ENCODE measurements at places on chromosomes 5 and 9. TPM values are rescaled to one million over a fixed set of nuclear protein-coding genes. Genes with fewer than 3 reads are reported as not detected.

Gene TXN
- total RNA-seq, result 378 TPM

Gene BTNL8
- not detected for total RNA-seq

Gene RORB
- total RNA-seq, result under 0.01 TPM

Gene LHX2
- total RNA-seq, result not detected

Gene OCLN
- 109 TPM for total RNA-seq

Gene ASTN2
- total RNA-seq, result 0.53 TPM

Gene IRX1
- total RNA-seq, result 5.2 TPM

Gene TNC
- 204 TPM for total RNA-seq

Gene OTP
- not detected for total RNA-seq

DNA sequence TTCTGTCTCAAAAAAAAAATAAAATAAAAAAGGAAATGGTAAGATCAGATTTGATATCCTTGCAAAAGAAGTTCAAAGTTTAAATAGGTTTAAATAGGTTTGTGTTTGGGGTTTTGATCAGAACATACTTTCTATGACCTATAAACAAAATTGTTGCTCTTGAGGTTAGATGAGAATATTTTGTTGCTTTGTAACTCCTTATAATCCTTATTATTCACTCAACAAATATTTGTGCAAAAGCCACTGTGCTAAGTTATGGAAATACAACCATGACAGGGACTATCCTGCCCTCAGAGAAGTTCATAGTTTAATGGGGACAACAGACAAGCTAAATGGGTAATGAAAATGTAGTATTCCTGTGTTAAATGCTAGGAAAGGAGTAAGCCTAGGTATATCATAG is 71.5 kb downstream of the INVS start:
- DNase-seq, result no peak

- DNase-seq, result no peak
Measured at GRCh38 chr5:68443091-68443490, 227.5 kb downstream of the PIK3R1 start.

DNA sequence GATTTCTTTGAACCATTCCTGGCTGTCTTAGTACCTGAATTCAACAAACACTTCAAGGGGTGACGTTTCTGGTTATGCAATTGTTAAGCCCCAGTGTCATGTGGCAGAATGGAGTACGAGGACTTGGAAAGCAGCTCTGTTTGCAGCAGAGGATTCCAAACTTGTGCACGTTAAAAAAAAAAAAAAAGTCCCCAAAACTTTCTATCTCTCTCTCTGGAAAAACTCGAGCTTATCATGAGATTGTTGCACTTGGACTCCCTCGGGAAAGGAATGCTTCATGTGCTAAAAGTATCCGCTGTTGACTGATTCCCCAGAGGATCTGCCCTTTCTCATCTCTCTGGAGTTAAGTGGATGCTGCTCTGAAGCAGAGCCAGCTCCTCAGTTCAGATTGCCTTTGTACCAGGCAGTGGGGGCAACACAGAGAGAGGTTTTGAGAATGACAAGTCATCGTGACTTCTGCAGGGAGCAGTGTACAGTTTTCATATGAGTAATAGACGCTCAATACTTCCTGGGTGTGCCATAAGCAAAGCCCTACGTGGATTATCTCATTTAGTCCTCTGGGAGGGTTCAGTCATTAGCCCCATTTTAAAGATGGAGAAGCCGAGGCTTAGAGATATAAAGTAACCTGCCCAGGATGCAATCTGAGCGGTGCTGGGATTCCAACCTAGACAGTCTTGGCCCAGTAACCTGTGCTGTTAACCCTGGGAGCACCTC is 28.1 kb downstream of the TMOD1 start:
- DNase-seq, result peak; percentile 78

DNA sequence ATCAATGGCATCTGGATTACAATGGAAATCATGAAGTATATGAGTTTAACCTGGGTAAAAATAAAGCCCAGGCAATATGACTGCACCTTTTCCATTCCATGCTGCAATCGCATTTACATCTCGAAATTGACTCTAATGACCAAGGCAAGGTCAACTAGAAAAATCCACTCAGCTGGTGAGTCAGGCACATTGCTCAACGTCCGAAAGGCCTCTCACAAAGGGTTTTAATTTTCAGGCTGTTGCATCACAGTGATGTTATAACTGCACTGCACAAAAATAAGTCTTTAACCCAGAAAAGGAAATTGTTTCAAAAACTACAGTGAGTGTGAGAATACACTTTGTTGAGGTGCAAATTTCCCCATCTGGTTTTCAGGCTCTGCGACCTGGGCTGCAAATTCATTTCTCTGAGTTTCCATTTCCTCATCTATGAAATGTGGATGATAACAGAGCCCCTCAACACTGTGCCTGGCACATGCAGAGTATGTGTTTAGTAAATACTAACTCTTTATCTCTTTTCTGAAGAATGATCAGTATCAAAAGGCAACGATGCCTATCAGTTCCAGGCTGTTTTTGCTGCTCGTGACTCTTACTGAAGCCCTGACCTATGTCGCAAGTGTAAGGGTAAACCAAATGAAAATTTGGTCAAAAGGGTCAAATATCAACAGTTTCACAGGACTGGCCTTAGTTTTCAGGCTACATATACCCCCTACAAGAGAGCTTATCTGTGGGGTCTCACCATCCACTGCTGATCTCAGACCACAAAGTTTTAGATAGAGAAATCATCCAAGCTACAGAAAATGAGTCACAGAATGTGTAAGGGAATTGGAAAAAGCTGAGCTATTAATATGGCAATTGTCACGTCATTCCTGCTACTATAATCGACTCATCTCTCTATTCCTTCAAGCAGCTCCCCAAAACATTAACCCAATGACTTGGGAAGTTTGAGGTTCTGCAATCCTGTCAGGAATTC is 4.1 kb downstream of the NFIL3 start:
- peak; percentile 95 for DNase-seq

DNA sequence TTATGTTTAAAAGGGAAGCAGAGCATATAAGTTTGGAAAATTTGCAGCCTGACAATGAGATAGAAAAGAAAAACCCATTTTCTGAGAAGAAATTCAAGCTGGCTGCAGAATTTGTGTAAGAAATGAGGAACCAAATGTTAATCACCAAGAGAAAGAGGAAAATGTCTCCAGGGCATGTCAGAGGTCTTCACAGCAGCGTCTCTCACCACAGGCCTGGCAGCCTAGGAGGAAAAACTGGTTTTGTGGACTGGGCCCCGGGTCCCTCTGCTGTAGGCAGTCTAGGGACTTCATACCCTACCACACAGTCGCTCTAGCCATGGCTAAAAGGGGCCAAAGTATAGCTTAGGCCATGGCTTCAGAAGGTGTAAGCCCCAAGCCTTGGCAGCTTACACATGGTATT is 32.1 kb upstream of the HSD17B4 start:
- DNase-seq, result peak; percentile 54

DNA sequence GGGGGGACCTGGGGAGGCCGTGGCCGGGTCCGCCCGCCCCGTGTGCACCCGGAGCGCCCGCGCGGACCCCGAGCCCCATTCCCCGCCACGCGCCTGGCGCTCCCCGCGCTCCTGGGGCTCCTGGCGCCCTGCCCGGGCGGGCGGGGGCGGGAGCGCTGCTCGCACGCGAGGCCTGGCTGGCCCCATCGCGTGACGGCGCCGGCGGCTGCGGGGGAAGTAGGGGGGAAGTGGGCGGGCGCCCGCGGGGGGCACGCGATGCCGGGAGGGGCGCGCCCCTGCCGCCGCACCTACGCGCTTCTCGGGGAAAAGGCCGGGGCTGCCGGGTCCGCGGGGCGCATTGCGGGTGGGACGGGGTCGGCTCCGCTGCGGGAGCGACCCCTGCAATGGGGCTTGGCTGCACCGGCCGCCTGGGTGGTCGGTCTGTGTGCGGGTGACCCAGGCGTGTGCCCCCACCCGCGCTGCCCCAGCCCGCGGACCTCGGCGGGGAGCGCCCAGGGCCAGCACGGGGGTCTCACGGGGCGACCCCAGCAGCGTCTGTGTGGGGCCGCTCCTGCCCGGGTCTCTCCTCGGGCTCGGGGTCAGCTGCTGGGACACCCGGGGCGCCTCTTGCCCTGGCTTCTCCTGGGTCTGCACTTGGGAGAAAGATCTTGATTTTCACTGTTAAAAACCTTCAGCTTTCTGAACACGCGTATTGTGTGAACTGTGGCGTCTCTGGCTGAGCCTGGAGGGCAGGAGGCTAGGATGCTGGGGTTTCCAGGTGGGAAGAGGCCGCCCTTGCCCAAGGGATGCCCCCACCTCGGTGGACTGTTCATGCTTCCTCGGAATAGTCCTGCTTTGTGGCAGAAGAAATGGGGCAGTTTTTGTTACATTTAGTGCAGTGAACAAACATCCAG is 52.4 kb downstream of the AHRR start:
- DNase-seq, result peak; percentile 7

- DNase-seq, result peak; percentile 41
Measured at GRCh38 chr9:12739014-12739652, 35.7 kb upstream of the LURAP1L start.

DNA sequence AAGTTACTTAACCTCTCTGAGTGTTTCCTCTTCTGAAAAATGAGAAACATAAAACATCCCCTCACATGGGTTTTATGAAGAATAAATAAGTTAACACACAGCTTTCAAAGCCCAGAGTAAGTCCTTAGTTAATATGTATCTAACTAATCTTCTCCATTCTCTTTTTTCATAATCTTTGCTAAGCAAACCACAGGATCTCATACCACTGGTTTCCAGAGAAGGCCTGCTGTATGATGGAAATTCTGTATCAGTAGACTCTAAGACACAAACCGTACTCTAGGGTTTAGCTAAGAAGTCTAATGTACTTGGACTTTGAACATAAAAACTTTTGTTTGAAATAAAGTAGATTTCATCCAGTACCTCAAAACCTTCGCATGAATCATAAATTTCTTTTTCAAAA is 307.9 kb downstream of the SPOCK1 start:
- DNase-seq, result no peak

- DNase-seq, result no peak
Measured at GRCh38 chr9:136530461-136531089, 15.3 kb downstream of the NOTCH1 start.

DNA sequence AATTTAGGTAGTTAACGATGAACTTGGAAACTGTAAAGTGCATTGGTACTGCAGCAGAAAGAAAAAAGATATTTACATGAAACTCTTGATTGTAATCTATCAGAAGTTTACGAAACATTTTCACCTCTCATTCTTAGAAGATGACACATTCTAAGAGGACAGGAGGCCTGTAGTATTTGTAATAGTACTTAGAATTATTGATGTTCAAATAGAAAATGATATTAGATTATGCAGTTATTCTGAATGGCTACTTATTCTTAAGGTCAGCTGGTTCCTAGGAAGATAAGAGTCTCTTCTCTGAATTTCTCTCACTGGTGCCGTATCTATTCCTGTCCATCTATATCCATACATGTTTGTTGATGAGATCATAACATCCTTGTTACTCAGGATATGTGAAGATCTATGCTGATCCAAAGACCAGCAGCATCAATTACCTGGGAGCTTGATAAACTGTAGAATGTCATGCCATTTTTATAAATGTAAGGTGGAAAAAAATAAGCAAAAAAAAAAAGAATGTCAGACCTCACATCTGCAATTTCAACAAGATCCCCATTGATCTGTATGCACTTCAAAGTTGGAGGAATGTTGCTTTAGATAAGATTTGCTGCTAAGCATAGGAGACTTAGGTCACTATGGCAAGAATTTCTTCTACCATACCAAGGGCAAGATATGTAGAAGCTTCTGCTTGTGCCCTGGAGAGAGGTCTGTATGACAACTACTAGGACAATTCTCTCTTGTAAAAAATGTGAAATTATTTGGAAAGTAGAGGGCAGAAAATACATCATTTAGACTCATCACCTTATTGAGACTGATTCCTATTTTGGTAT is 42.4 kb upstream of the RICTOR start:
- peak; percentile 23 for DNase-seq

DNA sequence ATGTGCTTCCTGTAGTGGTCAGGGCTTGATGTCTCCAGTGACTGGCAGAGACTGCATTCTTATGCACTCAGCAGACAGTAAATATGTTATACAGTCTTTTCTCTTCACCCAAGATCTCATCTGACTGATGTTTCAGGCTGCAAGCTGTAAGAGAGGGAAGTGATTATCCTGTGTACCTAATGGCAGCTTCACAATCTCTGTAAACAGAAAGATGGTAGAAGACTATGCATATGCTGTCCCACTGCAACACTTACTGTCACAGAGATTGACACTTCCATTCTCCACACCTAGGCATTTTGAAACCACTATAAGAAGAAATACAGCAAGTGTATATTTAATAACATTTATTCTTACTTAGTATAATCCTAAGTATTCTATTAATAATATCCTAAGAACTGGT is 97.6 kb upstream of the ANXA1 start:
- DNase-seq, result no peak

DNA sequence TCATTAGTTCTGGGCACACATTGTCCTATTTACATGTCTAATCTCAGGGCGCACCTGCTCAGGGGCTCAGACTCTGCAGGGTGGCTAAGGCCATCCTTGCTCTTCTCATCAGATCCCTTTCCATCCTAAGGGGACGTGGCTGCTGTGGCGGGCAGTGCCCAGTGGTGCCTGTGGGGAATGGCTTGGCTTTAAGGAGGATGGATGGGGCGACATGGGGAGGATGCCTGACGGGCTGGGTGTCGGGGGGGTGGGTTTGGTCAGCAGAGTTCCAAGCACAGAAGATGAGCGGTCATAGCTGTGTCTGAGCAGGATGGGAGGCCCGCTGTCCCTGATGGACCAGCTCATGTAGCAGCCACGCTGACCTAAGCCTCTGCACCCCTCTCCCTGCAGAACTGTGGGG is 40.9 kb upstream of the SUSD3 start:
- no peak for DNase-seq

GRCh38 chr5:142740474-142741242 is 29.5 kb upstream of the ARHGAP26 start:
- peak; percentile 84 for DNase-seq

DNA sequence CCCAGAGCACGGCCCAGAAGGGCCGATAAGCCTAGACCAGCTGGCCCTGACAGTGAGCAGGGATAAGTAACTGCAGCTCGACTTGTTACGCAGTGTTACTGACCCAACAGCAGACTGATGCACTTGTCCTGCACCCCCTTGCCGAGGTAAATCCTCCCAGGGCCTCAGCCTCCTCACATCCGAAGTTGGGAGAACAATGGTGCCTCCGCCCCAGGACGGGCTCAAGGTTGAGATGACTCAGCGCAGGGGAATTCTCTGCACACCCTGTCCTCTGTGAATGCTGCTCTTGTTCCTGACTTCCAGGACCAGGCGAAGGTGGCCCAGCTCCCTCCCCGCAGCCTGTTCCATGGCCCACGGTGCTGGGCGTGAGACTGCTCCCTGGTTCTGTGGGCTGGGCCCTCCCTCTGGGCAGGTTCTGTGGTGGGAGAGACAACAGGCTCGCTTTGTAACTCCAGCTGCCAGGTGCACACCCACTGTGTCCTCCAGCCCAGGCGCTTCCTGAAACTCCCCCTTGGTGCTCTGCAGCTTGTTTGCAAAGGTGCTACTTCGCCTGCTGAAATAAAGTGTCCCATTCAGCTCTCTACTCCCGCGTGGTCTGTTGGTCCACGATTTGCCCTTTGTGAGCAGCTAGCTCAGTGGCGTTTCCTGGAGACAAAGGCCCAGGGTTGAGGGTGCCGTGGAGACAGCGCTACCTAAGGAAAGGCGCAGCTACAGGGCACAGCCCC is 40.1 kb upstream of the SLC6A19 start:
- DNase-seq, result peak; percentile 60
